Naive thymus-derived CD8-positive, alpha-beta T cell (primary cell): ENCODE measurements at places on chromosomes 16 and 17. TPM values are rescaled to one million over a fixed set of nuclear protein-coding genes. Genes with fewer than 3 reads are reported as not detected.

The SLC5A10 gene
- not detected for total RNA-seq

- H3K27me3 ChIP-seq = peaks cover 31% of the 10 kb centered on the region
- peaks cover 40% of the 10 kb centered on the region for H3K4me1 ChIP-seq
- peak overlapping the region; percentile 36 for H3K4me3 ChIP-seq
Observed at GRCh38 chr17:1712271-1712670, 2.1 kb upstream of the TLCD2 start.

The NPIPB6 gene
- 6.9 TPM for total RNA-seq

The KCNJ18 gene
- not detected for total RNA-seq

DNA sequence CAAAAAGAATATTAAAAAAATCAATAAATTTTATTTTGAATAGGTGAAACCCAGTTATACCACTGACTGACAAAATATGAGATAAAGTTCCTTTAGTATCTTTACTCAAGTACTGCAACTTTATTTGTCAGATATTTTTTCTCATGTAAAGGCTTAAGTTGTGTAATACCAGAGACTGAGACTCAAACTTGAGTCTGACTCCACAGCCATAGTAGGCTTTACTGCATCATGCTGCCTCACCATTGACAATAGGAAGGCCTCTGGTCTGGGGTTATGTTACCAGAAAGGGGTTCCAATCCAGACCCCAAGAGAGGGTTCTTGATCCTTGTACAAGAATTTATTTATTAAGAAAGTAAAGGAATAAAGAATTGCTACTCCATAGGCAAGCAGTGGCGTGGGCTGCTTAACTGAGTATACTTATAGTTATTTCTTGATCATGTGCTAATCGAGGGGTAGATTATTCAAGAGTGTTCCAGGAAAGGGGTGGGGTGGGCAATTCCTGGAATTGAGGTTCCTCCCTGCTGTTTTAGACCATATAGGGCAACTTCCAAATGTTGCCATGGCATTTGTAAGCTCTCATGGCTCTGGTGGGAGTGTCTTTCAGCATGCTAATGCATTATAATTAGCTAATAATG is 187.4 kb upstream of the WSB1 start:
- no peak overlapping the region for H3K27ac ChIP-seq
- no peak overlapping the region for H3K4me3 ChIP-seq
- H3K36me3 ChIP-seq = no peaks in the 10 kb centered on the region
- peaks cover 4% of the 10 kb centered on the region for H3K27me3 ChIP-seq
